CD4-positive, alpha-beta T cell treated with Interleukin-2 at 100 ng/mL for 4 hours (primary cell): ENCODE measurements at places on chromosomes 7 and 10.

GRCh38 chr7:88465600-88465999, 158.9 kb upstream of the STEAP4 start:
- no peak for DNase-seq

DNA sequence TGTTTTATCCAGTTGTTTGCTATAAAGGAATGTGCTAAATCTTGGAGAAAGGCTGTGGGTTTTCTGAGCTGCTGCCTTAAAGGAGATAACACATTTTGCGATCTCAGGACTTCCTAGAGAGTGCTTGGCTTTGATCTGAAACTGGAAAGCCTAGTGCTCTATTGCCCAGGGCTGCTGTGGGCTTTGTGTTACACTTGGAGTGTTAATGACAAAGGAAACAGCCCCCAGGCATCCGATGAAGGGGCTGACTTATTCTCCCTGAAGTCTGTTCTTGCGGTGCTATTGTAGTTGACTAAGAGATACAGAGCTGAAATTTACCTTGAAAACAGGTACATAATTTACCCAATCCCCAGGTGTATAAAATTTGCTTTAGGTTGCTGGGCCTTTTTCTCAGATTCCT, 74.5 kb downstream of the SND1 start:
- DNase-seq: no peak

DNA sequence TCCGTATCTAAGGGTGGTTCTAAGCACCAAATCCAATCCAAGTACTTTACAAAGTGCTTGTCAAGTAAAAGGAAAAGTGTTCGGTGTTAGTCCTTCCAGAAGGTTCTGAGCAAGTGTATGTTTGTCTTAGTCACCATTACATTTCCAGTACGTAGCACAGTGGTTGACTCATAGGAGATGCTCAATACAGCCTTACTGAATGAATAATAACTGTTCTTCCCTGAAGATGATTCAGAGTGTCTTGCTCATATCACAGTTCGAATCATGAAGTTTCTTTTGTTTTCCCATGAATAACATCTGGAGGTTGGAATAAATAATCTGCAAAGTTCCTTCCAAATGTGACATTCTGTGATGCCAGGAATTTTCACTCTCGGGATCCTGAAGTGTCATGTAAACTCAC, 53.4 kb downstream of the WNT2 start:
- no peak for DNase-seq

- DNase-seq: no peak
Measured at GRCh38 chr7:151238924-151239836, 6.9 kb downstream of the CHPF2 start.

DNA sequence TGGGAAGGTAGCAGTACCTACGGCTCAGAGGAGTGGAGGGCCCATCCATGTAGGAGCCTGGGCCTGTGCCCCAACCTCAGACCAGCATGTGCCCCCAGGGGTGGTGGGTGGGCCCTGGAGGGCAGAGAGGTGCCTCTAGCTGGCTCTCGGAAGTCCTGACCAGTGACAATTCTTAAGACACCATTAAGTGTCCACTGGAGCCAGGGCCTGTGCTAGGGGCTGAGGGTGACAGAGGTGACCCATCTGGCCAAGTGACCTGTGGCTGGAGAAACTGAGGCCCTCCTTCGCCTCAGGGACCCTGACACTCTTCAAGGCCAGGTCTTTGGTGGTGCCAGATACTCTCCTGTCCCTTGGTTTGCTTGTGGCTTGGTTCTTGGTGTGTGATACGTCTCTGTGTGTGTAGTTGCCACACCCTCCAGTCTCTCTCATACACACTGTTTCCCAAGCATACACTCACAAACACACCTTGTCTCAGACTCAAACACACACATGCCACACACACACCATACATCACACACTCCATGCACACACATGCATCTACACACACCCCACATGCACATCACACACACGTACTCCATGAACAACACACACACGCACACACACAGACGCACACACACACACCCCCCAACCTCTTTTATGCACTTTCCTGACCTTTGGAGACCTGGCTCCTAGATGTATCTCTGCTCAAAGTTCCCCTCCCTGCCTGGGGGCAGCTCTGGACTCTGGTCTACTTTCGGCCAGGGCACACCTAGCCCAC, 897 bp upstream of the RAMP3 start:
- DNase-seq: no peak

DNA sequence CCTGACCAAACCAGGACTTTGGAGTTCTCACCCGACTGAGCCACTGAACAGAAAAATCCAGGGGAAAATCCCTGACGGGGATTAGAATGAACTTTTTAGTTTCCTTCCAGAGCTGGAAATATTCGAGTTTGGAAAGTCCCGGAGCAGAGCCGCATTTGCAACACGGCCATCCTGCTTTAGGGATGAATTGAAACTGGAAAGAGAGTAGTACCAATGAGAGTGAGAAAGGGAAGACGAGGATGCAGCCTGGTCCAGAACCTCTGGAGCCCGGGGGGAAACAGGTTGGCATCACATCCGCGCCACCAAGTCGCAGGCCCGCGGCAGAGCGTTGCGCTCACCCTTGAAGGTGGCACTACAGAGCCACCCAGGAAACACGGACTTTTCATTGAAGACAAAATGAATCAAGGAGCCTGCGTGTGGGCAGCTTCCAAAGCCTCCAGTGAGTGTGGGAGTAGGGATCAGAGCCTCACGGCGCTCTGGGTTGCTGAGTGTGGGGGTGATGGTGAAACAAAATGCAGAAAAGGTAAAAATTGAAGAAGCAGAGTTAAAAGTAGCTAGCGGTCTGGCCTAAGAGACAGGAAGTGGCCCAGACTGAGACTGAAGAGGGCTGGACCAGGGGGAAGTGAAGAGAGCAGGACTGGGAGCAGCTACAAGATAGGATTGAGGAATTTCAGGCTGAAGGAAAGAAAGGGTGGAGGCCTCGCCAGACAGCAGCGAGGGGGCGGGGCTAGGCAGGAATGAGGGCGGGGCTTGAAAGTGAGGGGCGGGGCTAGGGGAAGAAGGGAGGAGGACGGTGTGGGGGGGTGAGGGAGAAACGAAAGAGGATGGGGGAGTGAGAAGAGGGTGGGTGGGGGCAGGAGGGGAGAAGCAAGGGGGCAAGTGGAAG, 1.8 kb downstream of the SMURF1 start:
- peak; percentile 62 for DNase-seq

GRCh38 chr10:25280573-25280972, 105.8 kb downstream of the GPR158 start:
- no peak for DNase-seq
